ENCODE measurements at places on chromosomes 1 and 21.

GRCh38 chr1:229141689-229142377, 129.1 kb upstream of the RAB4A start:
- DNase-seq: no peak

- no peak for DNase-seq
Observed at GRCh38 chr1:67053535-67053784, 488 bp downstream of the SLC35D1 start.

- DNase-seq: peak; percentile 100
Observed at GRCh38 chr1:199041173-199041914, 402.5 kb downstream of the PTPRC start.

- DNase-seq: no peak
Observed at GRCh38 chr21:44729336-44730027, 18.1 kb upstream of the TSPEAR start.

DNA sequence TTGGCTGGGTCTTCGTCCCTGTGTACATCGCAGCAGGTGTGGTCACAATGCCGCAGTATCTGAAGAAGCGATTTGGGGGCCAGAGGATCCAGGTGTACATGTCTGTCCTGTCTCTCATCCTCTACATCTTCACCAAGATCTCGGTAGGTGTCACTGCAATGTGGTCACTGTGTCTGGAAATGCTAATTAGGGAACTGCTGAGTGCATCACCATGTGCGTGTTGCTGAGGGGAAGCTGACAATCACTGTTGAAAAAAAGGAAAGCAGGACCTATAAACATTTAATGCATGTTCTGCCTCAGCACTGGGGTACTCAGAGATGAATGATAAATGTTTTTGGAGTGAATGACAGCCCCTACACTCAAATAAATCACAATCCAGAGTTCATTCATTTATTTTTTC, 6.8 kb downstream of the SLC5A9 start:
- DNase-seq: no peak

DNA sequence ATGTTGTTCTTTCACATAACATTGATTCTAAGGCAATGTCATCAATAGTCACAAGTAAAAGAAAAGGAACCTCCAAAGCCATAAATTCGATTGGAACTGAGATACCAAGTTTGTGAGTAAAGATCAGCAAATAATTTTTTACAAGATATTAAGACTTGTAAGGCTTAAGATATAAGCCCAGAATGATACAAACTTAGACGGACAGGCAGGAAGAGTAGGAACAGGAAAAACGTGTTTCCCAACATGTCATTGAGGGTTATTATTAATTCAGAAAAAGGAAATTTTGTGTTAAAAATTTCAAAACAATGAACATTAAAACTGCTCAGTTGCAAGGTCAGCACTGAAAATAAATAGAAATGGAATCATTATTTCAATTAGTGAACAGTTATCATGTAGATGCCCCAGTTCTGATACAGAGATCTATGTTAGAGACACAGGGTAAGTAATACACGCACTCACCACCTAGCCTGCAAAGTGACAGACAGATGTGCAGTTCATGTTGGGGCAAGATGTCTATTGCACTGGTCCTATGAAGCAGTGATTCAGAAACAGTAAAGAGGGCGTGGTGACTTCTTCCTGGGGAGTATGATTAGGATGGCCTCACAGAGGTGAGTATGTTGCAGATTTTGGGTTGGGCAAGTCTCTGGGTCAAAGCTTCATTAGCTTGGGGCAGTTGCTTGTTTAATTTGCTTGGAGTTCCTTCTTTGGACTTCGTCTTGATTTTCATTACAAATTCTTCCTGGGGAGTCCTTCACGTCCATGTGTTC, 284.4 kb downstream of the SETD4 start:
- no peak for DNase-seq

- peak; percentile 29 for DNase-seq
Observed at GRCh38 chr1:248243204-248243603, 12.0 kb downstream of the OR2M4 start.

DNA sequence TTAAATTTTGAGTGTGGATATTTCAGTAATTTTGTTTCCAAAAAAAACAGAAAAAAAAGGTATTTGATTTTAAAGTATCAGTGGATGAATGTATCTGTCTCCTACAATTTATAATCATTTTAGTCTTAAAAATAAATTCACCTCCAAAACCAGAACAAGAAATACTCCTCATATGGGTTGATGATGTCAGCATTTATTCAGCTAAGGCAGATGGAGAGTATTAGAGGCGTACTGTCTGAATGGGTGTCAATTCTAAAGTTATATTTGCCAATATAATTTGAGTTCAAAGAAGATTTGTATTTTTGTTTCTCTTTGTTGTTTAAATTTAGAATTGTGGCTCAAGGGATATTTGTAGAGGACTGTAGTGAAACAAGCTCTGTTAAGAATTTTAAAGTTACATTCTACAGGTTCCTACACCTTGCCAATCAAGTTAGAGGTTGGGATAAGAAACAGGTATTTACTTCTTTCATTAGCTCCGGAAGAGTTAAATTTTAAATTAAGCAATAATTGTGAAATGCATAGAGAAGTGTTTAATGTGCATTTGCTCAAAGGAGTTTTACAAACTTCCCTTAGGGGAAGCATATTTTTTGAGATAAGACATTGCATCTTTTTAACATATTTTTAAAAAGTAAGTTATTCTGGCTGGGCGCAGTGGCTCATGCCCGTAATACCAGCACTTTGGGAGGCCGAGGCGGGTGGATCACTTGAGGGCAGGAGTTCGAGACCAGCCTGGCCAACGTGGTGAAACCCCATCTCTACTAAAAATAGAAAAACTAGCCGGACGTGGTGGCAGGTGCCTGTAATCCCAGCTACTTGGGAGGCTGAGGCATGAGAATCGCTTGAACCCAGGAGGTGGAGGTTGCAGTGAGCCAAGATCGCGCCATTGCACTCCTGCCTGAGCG, 1.2 kb downstream of the PLA2G4A start:
- no peak for DNase-seq

DNA sequence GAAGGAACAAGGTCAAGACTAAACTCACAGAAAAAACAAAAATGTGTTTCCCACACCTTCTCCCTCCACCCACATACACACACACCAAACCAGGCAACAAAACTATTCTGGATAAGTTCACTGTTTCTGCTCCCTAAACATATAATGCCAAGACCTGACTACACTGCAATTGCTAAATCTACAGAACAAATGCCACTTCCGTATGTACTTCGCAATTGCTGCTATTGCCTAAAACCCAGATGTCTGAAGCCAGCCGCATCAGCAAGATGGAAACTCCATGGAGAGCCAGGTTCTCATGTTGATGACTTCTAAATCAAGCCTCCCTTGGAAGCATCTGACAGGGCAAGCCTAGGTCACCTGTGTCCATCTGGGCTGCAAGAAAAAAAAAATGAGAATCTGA, 8.3 kb upstream of the AIM2 start:
- DNase-seq: no peak

GRCh38 chr1:174839211-174839610, 160.5 kb upstream of the CACYBP start:
- DNase-seq: no peak

- no peak for DNase-seq
Observed at GRCh38 chr1:219805191-219805590, 123.2 kb downstream of the SLC30A10 start.
